ENCODE measurements at places on chromosomes 1 and 21.

DNA sequence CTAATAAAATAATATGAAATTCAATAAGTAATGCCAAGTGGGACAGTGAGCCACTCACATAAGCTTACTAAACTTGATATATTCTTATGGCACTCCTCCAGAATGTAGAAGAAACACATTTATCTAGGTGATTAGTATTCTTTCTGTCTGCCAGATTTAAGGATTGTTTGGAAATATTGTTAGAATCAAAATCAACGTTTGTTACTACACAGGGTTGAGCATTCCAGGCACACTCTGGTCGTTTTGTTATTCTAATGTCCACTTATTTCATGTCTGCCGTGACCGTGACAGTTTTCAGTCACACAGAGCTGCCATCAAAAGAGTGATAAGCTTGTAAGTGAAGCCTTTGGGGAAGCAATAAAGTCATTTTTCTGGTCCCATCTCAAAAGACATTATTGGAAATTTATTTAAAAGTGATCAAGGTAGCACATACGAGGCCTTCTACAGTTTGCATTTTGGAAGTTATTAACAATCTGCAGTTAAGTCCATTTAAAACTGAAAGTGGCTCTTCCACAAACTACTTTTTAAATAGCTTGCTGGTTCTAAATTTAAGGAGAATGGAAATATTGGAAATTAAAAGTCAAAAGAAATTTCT is 38.0 kb downstream of the NFIA start:
- no peak for DNase-seq

DNA sequence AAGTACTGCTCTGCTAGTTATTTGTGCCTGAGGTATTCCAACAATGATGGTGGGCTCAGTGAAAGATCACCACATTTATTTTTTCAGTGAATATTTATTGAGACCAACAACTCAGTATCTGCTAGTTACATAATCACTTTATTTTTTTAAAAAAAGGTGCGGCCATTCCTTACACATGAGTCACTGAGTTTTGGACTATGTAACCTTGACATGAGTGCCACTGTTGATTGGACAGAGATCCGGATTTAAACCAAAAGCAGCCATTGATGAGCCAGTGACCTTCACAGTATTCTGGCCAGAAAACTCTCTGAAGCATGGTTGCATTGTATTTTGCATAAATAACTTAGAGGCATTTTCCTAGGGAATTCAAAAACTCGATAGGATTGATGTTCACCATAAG is 79.5 kb downstream of the NUF2 start:
- DNase-seq = no peak

- DNase-seq = no peak
These were observed 51.5 kb upstream of the ERRFI1 start for GRCh38 chr1:8077602-8078001.

DNA sequence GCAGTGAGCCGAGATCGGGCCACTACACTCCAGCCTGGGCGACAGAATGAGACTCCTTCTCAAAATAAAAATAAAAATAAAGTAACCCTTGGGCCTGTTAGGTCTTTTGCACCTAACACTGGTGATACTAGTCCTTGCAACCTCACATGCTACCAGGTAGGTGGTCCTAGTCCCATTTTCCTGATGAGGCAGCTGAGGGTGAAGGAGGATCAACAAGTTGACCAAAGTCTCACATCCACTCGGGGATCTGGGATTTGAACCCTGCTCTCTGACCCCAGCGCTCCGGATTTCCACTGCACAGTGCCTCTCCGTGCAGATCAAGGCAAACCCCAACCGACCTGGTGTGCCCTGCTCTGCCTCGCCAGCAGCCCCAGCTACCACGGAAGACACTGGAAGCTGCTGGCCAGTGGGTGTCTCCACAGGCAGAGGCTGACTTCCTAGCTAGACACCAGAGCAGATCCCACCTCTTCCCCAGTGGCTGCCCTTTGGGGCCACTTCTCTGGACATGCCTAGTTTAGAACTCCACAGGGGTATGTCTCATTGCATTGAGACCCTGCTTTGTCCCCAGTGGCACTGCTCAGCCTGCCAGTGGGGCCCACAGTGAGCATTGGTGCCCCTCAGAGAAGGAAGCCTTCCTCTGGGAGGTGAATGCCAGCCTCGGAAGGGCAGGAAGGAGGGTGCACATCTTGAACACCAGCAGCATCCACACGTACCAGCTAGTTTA is 27.6 kb downstream of the LDLRAP1 start:
- no peak for DNase-seq

GRCh38 chr1:147794570-147794969 is 34.2 kb upstream of the GJA5 start:
- DNase-seq = no peak

DNA sequence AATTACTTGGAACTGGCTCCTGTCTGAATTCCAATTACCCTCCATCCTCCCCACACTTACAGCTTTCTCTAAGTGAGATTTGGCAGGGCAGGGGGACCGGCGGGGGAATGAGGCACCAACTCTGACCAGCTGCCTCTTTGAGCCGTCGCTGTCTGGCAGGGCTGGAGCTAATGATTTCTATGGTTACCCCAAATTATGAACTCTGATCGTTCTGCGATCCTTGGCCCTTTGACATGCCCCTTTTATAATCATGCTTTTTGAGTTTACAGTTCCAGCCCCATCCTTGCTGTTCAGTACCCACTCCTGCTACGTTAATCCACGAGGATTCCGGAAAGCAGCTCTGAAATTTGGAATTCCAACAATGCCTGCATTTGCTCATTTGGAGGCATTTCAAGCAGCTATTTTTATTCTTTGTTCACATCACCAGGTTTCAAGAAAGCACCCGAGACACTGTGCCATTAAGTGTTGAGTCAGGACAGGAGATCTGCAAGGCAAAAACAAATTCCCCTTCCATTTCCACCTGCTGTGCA is 54.6 kb upstream of the LBR start:
- DNase-seq = no peak

- no peak for DNase-seq
These were observed 275.0 kb downstream of the NEGR1 start for GRCh38 chr1:72007312-72007711.

GRCh38 chr1:116881879-116882520 is 27.7 kb upstream of the PTGFRN start:
- peak; percentile 81 for DNase-seq

GRCh38 chr1:78892260-78892840 is 114.2 kb downstream of the ADGRL4 start:
- no peak for DNase-seq

Data from GM23338 (cell line).